ENCODE measurements at places on chromosomes 6 and 20.

DNA sequence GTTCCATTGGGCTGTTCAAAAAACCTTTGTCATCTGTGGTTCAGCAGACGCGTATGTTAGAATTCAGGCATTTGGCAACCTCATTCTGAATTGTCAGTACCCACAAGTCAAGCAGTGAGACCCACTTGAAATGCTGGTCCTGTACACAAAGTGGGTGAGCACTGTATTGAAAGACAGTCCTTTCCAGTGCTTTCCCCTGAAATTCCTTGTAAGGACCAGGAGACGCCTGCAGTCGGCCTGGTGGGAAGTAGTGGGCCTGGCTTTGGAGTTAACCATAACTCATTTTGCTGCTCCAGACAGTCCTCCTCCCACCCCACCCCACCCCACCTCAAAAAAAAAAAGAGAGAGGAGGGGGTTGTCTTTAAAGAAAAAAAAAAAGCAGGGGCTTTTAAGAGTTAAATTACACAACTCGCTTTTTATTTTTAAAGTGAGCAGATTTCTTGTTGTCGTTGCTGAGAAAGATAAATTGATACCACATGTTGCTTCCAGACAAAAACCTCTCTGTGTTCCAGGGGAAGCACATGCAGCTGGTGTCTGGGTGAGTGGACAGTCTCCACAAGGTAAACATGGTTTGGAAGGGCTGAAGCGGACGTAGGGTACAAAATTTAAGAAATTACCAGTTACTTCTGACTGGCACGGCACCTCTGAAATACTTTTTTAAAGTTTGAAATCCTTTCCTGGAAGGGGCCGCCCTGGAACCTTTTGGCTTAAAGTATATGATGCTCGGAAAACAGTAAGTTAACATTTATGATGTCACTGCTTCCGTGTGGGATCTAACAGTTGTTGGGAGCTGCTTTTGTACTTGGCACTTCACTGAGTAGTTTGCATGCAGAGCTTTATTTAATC is 95.3 kb downstream of the FOXO3 start:
- peak; percentile 50 for DNase-seq

DNA sequence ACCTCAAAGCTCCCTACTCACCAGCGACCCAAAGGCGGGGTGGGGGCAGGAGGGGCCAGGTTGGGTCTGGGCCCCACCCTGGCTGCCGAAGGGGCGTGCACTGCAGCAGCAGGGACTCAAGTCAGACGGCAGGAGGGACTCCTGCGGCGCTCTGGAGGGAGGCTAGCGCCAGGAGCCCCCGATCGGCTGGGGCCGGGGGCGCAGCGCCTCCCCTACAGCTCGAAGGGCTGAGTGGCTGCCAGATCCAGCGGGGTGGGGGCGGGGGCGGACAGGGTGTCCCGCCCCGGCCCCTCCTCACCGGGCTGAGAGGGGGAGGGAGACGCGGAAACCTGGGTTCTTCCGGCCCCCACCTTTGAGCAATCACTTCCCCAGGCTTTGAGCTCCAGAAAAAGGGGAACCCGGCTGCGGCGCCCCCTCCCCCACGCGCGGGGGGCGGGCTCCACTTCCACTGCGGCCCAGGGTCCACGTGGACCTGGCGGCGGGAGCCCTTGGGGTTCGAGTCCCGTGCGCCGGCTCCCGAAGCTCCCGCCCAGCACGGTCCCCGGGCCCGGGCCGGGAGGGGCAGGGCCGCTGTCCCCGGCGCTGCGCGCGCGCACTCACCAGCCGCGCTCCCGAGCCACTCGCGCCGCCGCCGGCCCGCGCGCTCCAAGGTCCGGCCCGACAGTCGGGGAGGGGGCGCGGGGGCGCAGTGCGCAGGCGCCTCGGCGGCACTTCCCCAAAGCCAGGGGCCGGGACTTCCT is at the start of gene RGS19:
Gene RGS19 (minus strand): TSS at position 246 of the 740 bp plus-strand sequence. CDS start 2,632 bp downstream, outside the sequence.
- DNase-seq: peak; percentile 96

DNA sequence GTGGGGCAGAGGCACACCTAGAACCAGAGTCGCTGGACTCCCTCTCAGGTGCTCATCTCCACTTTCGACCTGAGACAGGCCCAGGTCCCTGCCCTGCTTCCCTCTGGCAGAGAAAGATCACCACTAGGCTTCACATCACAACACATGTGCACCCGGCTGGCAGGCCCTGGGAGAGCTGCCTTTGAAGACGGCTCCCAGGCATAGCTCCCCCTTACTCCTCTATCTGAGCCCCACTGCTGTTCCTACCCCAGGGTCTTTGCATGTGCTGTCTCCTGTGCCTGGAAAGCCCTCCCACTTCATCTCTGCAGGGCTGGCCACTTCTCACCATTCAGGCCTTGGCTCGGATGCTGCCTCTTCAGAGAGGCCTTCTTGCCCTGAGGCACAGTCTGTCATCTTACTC is 89.2 kb downstream of the NOL4L start:
- DNase-seq: no peak

- no peak for DNase-seq
These were observed 242.5 kb downstream of the TTLL2 start for GRCh38 chr6:167567142-167568033.

DNA sequence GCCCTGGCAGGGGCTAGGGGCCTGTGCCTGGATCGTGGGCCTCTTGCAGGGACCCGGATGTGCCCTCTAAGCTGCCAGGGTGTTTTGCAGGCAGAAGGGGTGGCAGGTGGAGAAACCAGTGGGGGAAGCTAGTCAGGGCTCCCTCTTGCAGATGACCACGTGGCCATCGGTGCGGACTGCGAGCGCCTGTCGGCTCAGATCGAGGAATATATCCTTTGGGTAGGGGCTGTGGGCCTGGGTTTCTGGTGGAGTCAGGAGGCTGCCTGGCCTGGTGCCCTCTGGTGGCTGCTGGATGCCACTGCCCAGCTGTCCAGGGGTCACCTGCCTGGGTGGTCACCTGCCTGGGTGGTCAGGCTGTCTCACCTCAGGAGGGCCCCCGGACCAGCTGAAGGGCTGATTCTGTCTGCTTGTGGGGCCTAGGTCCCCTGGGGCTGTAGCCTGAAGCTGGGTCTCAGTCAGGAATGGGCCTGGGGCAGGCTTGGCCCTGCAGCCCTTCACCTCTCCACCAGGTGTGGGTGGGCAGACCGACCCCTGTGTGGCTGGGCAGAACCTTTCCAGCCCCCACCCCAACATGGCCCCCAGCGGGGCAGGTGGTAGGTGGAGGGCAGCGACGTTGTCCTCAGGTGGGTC is 6.7 kb downstream of the TCEA2 start:
- DNase-seq: peak; percentile 89

DNA sequence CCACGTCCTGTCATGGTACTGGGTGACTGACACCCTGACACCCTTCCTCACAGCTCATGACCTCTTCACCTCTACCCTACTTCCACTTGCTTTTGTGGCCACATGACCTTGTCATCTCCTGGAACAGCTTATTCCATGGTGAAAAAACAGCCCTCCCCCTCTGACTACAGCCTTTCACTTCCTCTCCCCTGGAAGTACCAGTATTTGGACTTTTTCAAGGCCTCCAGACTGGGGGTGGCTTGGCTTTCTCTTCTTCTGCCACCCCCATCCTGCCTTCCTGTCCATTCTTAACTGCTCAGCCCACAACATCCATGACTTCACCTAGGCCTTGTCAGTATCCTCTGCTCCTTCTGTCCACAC is 168.4 kb downstream of the CARMIL1 start:
- no peak for DNase-seq

DNA sequence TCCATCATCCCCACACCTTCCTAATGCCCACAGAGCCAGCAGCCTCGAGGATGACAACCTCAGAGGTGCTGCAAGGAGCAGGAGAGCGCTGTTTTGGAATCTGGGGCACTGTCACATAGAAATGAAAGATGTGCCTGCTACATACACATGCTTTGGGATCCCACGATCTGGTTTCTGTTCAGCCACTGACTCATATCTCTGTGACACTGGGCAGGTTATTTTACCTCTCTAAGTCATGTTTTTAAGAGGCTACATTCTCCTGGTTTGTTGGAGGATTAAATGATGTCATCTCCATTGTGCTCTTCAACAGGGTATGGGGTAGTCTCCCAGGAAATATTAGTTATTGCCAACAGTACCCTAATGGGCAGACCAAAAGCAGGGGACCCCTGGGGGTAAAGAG is 32.6 kb upstream of the TAB2 start:
- DNase-seq: no peak

DNA sequence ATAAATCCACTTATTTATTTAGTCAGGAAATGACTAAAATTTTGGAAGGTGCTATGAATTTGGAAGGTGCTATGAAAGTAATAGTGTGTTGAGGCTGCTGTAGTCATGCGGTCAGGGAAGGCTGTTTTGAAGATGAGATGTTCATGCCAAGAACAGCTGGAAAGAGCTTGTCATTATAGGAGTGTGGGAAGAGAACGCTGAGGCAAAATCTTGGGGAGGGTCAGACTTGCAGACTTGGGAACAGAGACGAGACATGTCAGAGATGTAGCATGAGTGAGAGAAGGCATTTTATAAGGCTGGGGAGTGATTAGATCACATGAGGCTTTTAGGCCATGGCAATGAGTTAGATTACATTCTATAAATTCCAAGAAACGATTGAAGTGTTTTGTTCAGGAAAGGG is 124.0 kb upstream of the B3GAT2 start:
- DNase-seq: no peak

GRCh38 chr6:30763618-30764489 is 19.5 kb upstream of the IER3 start:
- DNase-seq: no peak

DNA sequence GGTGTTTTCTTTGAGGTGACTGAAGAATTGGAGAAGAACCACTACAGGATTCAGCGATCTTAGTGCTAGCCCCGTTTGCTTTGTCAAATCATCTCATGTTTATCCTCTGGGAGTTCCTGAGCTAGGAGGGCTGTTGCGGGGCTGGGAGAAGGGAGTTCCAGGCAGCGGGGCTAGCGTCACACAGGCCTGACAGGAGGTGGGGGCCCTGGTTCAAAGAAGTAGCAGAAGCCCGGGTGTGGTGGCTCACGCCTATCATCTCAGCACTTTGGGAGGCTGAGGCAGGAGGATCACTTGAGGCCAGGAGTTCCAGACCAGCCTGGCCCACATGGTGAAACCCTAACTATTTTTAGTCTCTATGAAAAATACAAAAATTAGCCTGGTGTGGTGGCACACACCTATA is 33.2 kb upstream of the SULF2 start:
- no peak for DNase-seq

Measured in SK-N-SH (cell line).